Lower leg skin (tissue), 4 donors: ENCODE measurements at places on chromosomes 13 and 19. TPM values are rescaled to one million over a fixed set of nuclear protein-coding genes. Genes with fewer than 3 reads are reported as not detected.

Gene FCER2
- not detected for total RNA-seq

Gene MAST1
- total RNA-seq = 20.8 TPM

DNA sequence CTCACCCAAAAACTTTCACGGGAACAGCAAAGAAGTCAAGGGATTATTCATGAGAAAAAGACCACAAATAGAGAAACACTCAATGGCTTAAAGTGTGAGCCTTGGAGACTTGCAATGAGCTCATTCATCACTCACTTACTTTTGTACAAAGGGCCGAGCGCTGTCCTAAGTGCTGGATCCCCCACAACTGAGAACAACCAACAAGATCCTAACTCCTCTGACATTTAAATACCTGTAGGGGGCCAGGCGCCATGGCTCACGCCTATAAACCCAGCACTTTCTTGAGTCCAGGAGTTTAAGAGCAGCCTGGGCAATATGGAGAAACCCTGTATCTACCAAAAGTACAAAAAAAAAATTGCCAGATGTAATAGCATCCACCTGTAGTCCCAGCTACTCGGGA, 29.4 kb upstream of the ZNF507 start:
- no peak for DNase-seq

- no peak for DNase-seq
These were observed 5.2 kb upstream of the LMNB2 start for GRCh38 chr19:2461751-2462634.

Gene LILRA1
- total RNA-seq = not detected

DNA sequence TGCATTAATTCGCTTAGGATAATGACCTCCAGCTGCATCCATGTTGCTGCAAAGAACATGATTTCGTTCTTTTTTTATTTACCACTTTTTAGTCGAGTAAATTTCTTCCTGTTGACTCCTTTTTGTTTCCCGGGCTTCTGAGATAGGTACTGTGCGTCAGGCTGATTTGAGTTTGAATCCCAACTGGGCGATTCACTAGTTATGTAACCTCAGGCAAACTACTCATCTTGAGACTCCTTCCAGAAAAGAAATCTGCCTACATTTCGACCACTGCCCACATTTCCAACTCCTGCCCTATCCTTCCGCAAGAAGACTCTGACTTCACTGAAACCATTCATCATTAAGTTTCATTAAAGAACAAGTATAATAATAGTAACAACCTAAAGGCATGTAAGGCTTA, 8.2 kb downstream of the SCEL start:
- DNase-seq = no peak

- no peak for DNase-seq
These were observed 371.3 kb downstream of the COG6 start for GRCh38 chr13:40026741-40027140.

Gene VSIG10L
- 40.4 TPM for total RNA-seq

DNA sequence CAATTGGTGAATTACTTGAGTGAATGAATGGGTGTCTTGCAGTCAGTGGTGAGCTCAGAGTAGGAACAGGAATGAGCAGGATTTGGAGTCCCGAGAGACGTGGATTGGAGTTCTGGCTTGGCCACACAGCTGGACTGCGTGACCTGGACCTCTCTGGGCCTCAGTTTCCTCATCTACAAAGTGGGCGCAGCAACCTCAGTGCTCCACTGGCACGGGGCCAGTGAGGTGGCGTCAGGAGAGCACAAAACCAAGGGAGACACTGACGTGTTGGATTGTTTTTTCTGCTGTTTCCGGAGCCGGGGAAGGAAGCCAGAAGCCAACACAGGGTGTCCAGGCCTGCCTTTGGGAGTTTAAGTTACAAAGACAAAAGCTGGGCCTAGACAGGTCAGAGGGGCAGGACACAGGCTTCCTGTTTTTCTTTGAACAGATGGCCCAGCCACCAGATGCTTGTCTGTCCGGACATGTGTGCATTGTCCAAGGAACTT, 6.5 kb upstream of the DOCK6 start:
- peak; percentile 91 for DNase-seq
